Keratinocyte (primary cell): ENCODE measurements at places on chromosomes 5 and 9.

DNA sequence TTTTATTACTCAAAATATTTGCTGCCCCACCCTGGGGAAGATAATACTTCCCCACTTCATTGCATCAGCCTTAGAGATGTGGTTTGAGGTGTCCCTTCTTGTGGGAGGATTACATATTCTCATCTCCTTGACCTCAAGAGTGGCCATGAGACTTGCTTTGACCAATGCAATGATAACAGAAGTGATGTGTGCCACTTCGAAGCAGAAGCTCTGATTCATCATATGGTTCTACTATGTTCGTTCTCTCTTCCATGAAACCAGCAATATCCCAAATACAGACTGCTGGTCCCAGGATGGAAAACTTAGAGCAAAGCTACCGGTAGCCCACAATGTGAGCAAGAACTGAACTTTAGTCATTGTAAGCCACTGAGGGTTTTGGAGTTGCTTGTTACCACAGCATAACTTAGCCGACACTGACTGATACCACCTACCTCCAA lies 92.0 kb downstream of the THBS4 start:
- no peak for DNase-seq

GRCh38 chr5:151081431-151082281 lies 822 bp upstream of the TNIP1 start:
- DNase-seq: no peak

- no peak for DNase-seq
Observed at GRCh38 chr9:116345393-116345792, 191.8 kb downstream of the PAPPA start.

- no peak for DNase-seq
Observed at GRCh38 chr9:27365707-27366376, 68.9 kb upstream of the EQTN start.

DNA sequence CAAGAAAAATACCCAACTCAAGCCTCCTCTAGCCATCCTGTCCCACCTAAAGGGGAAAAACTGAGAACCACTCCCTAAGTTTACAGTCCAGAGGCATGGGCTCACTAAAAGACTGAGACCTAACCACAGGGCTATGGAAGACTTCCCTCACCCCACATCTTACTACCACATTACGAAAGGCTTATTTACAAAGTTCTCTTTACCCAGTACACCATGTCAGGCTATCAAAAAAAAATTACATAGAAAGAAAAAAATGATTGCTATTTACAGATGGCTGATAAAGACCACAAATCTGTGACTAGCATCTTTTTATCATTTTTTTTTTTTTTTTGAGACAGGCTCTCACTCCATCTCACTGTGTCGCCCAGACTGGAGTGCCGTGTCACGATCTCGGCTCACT lies 69.7 kb upstream of the TNPO1 start:
- DNase-seq: no peak

DNA sequence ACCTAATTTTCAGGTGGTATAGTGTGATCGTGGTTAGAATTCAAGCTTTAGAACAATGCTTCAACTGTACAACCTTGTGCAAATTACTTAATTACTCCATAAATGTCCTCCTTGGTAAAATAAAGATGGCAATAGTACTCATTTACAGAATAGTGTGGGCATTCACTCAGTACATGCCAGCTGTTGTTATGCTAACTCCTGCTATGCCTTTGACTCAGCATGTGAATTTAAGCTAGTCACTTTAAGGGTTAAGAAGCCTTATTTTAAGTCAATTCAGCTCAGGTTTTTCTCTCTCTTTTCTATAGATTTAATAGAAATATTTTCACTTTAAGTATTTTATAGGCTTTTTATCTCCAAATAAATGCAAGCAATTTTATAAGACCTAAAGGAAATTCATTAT lies 335.6 kb upstream of the ITGA1 start:
- DNase-seq: no peak
